Esophagus (tissue), 2 donors: ENCODE measurements at places on chromosomes 1 and 21. TPM values are rescaled to one million over a fixed set of nuclear protein-coding genes. Genes with fewer than 3 reads are reported as not detected.

TNFRSF9 gene
- 0.12 TPM for polyA plus RNA-seq

NCF2 gene
- 3.4 TPM for polyA plus RNA-seq

TIE1 gene
- 4.2 TPM for polyA plus RNA-seq

GCSAML gene
- polyA plus RNA-seq: 0.06 TPM

HAO2 gene
- not detected for polyA plus RNA-seq

CELA2A gene
- polyA plus RNA-seq: not detected

OPN3 gene
- polyA plus RNA-seq: 13.2 TPM

KLHDC7A gene
- 0.29 TPM for polyA plus RNA-seq

CDK18 gene
- 9.0 TPM for polyA plus RNA-seq

GFI1 gene
- polyA plus RNA-seq: 0.47 TPM

FMO2 gene
- polyA plus RNA-seq: 50.5 TPM

CLEC20A gene
- not detected for polyA plus RNA-seq

AGL gene
- polyA plus RNA-seq: 7.2 TPM

ESPN gene
- polyA plus RNA-seq: 46.5 TPM

NPL gene
- 5.5 TPM for polyA plus RNA-seq

VASH2 gene
- 0.24 TPM for polyA plus RNA-seq

CFAP107 gene
- polyA plus RNA-seq: not detected

COA7 gene
- polyA plus RNA-seq: 8.3 TPM

KRTAP24-1 gene
- polyA plus RNA-seq: not detected

TNNI3K gene
- polyA plus RNA-seq: 0.35 TPM

XKR8 gene
- 2.8 TPM for polyA plus RNA-seq

S1PR1 gene
- 6.0 TPM for polyA plus RNA-seq

CFHR2 gene
- not detected for polyA plus RNA-seq

GBP6 gene
- 442 TPM for polyA plus RNA-seq

NECTIN4 gene
- polyA plus RNA-seq: 44.9 TPM

SLAMF7 gene
- polyA plus RNA-seq: 4.0 TPM

UBE4B gene
- 23.2 TPM for polyA plus RNA-seq

SSX2IP gene
- polyA plus RNA-seq: 3.4 TPM

PPIAL4G gene
- not detected for polyA plus RNA-seq

KLF17 gene
- 0.02 TPM for polyA plus RNA-seq

HENMT1 gene
- 1.7 TPM for polyA plus RNA-seq

LCE4A gene
- polyA plus RNA-seq: not detected

FABP3 gene
- 2.6 TPM for polyA plus RNA-seq

TBX15 gene
- not detected for polyA plus RNA-seq

SF3B4 gene
- polyA plus RNA-seq: 30.2 TPM

IL10 gene
- polyA plus RNA-seq: 0.12 TPM

LIPI gene
- polyA plus RNA-seq: not detected

SH2D2A gene
- 1.00 TPM for polyA plus RNA-seq

LIN28A gene
- polyA plus RNA-seq: not detected

AADACL4 gene
- polyA plus RNA-seq: not detected

USH2A gene
- polyA plus RNA-seq: not detected

DYNLT5 gene
- polyA plus RNA-seq: 0.57 TPM

AMY1B gene
- not detected for polyA plus RNA-seq

SPATA6 gene
- polyA plus RNA-seq: 1.3 TPM

VTCN1 gene
- not detected for polyA plus RNA-seq

CR1L gene
- not detected for polyA plus RNA-seq

PCAT6 gene
- 8.9 TPM for polyA plus RNA-seq

IGFN1 gene
- polyA plus RNA-seq: 0.01 TPM

FOXD2 gene
- polyA plus RNA-seq: 0.01 TPM

GOLPH3L gene
- polyA plus RNA-seq: 20.3 TPM

AXDND1 gene
- not detected for polyA plus RNA-seq

POU3F1 gene
- polyA plus RNA-seq: 0.22 TPM

LRRN2 gene
- 0.88 TPM for polyA plus RNA-seq

IFNAR2 gene
- polyA plus RNA-seq: 7.2 TPM

RAB7B gene
- 19.4 TPM for polyA plus RNA-seq

FCMR gene
- 2.5 TPM for polyA plus RNA-seq
